Right lobe of liver (tissue), 6 donors: ENCODE measurements at places on chromosomes 3 and 15.

- no peak for DNase-seq
Measured at GRCh38 chr3:146680617-146681016, 75.5 kb upstream of the PLSCR5 start.

DNA sequence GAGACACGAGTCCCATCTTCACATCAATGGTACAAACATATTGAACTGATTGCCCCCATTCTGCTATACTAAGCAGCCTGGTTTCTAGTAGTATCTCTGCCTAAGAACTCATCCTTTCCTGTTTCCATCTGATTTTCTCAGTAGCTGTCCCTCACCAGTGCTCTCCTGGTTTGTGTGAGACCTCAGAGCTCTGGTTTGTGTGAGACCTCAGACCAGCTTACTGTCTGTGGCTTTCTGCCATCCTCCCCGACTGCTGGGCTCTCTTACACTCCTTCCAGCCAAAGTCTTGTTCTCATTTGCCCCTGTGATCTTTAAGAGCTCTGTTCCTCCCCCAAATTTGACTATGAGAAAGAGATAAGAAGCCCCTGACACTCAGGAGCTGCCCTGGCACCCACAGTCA lies 41.1 kb upstream of the NEDD4 start:
- DNase-seq = no peak

DNA sequence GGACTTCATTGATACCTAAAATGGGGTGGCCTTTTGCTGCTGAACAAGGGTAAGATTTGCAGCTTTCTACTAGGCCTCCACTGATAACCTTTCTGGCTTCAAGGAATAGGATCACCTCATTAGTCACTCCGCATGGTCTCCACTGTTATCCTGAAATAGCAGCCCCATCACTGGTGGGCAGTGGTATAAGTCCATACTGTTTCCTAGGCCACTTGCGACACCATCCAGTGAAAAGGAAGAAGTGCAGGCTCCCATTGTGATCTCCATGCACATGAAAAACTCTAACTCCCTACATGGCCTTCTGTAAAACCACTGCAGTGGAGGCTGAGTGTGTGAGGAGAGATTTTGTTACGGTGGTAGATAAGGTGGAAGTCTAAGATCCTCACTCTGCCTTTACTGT lies 1455.9 kb downstream of the SI start:
- no peak for DNase-seq

DNA sequence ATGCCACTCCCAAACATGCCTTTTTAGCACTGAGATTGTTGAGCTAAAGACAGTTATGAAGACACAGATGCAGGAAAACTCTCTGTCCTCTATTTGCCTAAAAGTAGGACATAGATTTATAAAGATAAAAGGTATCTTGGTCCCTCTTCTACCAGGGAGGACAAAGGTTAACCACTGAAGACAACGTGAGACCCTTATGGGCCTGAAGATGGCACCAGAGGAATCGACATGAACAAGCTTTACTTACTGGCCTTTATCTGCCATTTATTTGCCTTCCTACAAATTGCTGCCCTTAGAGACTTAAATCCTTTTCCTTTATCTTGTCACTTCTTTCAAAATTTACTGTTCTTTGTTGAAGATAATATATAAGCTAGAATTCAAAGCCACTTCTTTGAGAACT lies 109.7 kb upstream of the FAM3D start:
- no peak for DNase-seq

DNA sequence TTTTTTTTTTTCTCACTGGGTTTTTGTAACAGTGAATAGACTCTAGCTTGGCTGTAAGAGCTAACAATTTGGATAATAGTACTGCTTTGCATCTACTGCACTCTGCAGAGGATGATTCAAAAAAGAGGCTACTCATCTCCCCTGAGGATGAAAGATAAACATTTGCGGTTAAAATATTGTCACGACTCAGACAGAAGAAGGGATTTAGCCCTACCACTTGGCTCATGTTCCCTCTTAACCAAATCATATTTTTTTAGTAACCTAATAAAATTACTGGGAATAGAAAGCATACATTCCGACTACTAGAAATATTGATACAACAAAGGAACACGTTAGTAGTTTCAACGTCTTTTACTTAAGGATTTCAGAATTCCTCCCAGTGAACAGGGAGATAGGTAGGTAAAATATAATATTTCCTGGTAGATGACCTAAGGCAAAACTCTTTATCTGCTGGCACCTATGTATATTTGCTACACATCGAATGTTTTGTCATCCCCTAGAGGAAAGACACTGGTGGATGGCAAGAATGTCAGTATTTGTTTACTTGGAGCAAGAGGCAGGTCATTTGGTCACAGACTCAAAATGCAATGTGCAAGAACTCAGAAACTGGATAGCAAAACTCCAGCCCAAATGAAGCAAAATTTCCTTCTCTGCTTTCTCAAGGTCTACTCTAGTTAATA lies 110.8 kb downstream of the GREM1 start:
- DNase-seq = no peak

DNA sequence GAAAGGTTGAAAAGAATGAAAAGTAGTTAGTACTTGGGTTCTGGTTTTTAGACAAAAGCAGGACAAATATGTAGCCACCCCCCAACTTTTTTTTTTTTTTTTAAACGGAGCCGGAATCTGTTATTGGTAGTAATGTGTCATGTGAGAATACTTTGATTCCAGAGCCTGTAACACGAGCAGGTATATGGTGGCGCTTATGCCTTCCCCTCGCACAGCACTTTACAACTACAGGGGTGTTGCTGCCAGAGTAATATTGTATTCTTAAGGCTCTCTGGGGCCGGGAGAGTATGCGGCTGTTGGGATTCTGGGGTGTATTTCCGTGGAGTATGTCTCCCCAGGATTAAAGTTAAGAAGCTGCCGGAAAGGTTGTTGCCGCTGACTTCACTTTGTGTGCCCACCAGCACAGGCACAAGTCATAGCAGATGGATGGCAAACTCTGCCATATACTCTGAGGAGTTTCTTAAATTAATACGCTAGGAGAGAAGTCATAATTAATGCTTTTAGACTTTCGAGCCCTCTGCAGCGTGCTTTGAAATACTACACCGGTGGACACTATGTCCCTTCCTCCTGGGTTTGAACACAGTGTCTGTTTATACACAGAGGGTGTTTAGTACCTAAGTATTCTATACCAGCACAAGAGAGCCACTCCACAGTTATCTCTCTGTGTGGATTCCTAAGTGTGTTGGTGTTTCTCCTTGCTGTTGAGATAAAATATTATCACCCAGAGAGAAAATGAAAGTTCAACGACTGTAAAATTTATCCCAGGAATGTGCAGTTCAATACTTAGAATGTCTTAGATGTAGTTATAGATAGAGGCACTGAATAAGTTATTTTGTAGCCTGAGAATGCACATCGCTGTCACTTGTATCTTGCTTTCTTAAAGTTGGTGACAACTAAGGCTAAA lies 1.4 kb downstream of the MBNL1 start:
- DNase-seq = no peak

DNA sequence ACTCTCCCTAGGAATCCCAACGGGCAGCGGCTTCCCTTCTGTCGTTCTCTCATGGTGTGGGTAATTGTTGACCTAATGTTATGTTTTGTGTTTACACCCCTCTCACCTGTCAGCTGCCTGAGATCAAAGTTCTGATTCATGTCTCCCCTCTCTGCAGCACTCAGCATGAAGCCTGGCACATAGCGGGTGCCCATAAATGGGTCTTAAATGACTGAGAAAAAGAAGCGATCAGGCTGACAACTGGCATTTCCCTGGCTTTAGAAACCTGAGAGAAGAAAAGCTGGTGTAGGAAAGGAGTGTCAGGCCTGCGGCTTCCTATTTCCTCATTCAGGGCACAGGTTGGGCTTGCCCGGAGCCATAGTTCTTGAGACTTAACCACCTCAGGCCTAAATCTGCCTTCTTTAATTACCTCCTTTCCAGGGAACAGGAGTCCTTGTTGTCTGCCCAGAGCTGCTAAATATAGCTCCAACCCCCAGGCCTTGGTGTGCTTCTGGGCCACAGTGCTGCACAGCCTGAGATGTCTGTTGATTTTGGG lies 31.8 kb downstream of the LPP start:
- DNase-seq = no peak

- no peak for DNase-seq
Measured at GRCh38 chr3:112004669-112005068, 5.9 kb downstream of the TAGLN3 start.

DNA sequence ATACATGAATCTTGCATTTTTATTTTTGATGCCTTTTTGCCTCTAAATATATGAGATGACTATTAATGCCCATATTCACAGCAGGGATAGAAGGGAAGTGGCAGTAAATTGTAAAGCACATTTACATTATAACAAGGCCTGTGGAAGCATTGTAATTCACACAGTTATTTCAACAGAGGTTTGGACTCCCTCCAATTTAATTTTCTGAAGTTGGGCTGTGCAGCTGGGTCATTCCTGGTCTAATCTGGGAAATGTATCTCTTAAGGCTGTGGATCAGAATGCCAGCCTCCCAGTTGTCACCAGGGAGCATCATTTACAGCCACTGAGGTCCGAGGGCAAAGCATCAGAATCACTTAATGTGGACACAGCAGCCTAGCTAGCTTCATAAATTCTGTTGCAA lies 434.5 kb downstream of the MFSD1 start:
- DNase-seq = no peak

GRCh38 chr3:152835601-152836102 lies 721 bp downstream of the P2RY1 start:
- DNase-seq = peak; percentile 60

- no peak for DNase-seq
Measured at GRCh38 chr3:40055956-40056355, 246.5 kb downstream of the MYRIP start.

DNA sequence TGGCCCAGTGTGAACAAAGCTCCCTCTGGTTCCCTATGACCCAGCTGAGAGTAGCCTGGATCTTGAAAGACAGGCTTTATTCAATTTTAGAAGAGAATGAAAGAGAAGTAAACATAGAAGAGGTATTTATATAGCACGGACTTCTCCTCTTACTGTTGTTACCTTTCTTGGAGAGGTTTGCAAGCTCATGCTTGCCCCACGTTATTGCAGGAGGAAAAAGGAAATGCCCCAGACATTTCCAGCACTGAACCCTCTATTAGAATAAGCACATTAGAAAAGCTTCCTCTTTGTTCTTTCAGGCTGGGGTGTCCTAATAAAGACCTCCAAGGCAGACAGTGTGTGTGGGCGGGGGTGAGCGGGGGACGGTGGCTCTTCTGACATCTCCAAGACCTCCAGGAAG lies 98.7 kb upstream of the AGBL1 start:
- DNase-seq = no peak

DNA sequence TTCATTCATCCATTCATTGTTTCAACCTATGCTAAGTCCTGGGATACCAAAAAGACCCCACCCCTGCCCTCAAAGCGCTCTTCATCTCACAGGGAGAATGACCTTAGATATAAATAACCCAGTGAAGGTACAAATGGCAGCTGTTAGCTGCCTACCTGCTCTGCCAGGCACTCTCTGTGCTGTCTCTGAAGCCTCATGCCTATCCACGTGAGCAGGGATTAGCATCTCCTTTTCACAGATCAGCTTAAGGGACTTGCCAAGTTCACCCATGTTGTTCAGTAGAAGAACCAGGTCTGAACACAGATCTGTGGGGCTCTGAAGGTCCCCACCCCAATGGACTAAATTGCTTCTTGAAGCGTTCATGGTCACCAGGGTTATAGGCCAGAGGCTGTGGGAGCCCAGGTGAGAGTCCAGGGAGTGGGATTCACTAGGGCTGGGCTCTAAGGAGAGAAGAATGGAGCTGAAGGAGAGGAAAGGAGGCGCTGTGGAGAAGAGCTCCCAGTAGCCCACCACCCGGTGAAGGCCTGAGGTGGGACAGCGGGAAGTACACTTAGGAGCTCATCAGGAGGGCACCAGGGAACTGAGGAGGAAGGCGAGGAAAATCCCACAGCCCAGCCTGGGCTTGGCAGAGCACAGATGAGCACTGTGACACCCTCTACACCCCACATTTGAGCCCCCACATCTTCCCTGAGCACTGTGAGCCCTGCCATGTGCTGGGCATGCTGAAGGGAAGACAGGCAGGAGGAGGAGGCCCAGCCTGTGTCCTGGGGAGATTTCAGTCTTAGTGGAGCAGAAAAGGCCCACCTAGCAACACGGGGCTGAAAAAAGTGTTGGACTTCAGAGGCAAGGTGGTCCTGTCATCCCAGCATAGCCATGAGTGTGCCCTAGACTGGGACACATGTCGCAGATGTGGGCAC lies 20.4 kb downstream of the RBP1 start:
- no peak for DNase-seq

GRCh38 chr15:60975218-60975617 lies 253.9 kb downstream of the RORA start:
- no peak for DNase-seq

DNA sequence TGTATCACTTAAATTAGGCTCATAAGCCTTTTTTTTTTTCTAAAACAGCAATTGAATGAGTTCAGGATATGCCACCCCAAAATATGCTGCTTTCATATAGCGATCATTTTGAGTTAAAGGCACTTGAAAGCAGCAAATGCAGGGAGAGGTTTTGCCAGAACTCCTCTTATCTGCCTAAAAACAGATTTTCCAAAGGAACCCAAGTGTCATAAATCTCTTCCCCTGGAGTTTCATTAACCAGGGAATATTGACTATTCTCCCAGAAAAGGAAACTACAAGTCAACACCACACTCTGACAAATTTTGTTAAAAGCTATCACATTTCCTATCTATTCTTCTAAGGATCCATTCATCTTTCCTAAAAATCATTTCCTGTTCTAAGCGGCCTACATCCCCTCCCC lies 11.3 kb downstream of the DNAAF4 start:
- no peak for DNase-seq

DNA sequence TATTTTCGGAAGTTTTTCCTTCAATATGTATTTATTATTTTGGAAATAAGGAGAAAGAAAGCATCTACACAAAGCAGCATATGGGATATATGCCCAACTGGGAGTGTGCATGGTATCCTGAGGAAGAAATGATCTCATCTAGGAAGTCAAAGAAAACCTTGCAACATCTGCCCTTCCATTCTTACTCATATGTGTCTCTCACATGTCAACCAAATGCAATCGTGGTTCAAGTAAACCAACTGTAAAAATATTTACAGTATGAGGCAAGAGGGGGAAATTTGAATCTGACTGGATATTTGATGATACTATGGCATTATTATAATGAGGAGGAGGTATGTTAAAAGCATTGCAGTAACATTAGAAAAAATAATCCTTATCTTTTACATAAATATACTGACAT lies 3.2 kb upstream of the SCG3 start:
- no peak for DNase-seq

GRCh38 chr3:37624276-37624675 lies 237.4 kb upstream of the CTDSPL start:
- no peak for DNase-seq

DNA sequence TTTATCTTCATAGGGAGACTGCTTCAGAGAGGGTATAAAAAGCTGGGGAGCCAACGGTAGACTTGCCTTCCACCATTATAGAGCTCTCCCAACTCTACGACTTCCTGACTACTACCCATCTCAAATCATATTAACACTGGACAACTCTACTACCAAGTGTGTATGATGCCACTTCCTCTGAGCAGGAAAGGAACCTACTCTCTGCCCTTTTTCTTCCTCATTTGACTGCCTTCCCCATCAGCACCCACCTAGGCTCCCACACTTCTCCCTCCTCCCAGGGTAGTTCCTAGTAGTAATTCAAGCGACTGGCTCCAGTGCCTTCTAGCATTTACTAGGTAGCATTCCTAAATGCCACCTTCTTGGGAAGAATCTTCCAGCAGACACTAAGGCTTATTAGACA lies 24.5 kb upstream of the TBL1XR1 start:
- no peak for DNase-seq
